ENCODE measurements at places on chromosomes 6 and 20.
A peak's percentile ranks its signal among the peaks of the same experiment; 100 is the strongest.

DNA sequence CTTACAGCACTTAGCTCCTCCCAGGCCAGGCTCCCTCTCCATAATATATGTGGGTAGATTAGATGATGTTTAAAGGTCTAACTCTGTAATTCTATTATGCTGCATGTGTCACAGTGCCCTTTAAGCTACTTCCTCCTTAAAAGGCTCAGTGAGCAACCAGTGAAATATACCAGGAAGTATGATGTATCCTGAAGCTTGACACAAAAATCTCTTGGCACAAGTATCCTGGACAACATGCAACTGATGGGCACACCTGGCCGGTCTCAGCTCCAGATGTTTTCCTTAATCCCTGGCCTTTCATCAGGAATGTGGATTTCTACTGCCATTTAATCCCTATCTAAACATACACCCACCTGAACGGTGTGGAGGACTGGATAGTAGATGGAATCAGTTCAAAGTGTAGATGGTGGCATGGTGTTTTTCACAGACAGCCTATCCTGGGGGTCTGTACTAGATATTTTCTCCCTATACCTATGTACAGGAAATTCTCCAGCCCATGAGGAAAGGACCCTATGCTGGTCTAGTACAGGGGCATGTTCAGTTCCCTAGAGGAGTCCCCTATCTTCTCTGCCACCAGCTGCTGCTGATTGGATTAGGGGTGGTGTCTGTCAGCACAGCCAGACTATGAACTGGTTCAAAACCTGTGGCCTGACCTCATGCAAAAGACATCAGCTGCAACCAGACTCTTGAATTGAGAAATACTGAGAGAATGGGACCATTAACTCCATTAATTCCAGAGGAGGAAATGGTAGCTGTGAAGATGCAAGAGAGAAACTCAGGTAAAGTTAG, 59.4 kb upstream of the CITED2 start:
- DNase-seq, result no peak

DNA sequence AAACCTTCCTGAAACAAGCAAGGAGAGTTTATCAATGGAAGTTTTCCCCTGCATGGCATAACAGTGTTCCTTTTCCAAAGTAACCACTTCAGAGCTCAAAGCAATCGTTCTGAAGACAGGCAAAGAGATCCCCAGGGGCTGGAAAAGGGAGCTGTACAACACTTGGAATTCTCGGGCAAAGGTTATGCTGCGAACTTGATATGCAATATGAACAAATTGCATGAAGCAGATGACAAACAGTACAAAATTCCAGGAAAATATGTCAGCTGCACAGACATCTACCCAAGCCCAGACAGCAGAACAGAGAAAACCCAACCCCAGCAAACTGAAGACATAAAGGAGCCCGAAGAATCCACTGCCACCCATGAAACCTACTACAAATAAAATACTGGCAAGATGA, 18.4 kb downstream of the POPDC3 start:
- DNase-seq, result no peak

- no peak for DNase-seq
Measured at GRCh38 chr20:63678667-63679465, 17.6 kb upstream of the TNFRSF6B start.

GRCh38 chr6:11586536-11586935, 49.0 kb downstream of the TMEM170B start:
- DNase-seq, result no peak

- DNase-seq, result peak; percentile 40
Measured at GRCh38 chr6:136921381-136921935, 643 bp upstream of the SLC35D3 start.

GRCh38 chr6:131368198-131368911, 204.7 kb upstream of the ARG1 start:
- DNase-seq, result peak; percentile 29

GRCh38 chr20:13441388-13441787, 197.3 kb downstream of the TASP1 start:
- DNase-seq, result no peak

DNA sequence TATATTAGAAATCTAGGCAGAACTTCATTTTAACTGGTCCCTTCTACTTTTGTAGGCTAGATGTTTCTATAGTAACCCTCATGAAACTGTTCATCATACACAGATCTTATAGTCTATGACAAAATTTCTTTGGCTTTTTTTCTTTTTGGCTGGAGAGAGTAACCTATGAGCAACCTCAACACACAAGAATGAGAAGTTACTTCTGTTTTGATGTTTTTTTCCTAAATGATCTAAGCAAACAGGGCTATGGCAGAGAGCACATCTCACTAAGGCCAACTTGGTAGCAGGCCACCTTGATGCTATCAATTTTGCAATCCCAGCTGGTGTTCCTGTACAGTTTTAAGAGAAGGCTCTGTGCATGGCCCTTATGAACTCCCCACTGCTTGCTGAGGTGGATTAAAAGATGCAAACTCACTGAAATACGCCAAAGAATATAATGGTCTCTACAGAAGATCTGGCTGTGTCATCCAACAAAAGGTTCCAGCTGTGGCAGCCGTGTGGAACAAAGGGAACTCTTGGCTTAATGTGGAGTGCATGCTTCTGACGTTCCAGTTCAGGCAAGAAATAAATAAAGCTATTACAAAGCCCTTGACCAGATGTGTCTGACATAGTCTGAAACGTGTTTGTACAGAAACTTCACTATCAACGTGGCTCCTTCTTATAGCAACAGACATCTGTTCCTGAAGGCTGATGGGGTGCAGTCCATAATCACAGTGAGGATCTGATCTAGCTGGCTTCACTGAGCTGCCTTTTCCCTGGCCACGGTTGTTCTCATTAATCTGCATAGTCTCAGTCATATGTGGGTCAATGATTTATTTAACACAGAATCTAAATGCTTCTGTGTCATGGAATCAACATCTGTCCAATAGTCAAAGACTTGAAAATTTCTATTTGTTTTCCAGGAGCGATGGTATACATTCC, 481.1 kb downstream of the BMP2 start:
- DNase-seq, result peak; percentile 80

GRCh38 chr20:19397666-19398065, 185.2 kb downstream of the SLC24A3 start:
- DNase-seq, result no peak

DNA sequence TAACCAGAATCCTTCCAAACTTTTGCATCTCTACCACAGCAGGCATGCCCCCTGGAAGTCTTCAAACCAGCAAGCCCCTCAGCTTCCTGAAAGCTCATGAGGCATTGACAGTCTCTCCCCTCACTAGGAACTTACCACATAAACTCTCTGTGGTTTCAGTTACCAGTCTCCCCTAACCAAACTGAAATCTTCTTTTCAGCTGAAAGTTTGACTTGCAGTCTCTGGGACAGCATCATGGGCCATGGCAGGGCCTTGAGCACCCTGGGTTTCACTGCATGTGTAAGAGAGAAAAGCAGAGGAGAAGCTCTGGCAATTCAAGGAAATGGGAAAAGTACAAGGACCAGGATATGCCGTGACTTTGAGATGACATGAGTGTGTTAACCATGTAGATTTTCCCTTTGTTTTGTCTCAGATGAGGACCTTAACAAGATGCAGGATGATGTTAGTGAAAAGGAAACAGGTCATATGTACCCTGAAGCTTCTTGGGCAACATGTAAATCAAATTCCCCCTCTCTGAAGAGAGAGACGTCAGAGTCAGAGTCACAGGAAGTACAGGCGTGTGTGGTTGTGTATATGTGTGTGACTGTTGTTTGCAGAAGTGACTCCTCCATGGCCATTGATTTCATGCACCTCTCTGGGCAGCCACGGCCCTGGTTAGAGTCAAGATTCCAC, 106.3 kb downstream of the TNFRSF21 start:
- DNase-seq, result no peak

DNA sequence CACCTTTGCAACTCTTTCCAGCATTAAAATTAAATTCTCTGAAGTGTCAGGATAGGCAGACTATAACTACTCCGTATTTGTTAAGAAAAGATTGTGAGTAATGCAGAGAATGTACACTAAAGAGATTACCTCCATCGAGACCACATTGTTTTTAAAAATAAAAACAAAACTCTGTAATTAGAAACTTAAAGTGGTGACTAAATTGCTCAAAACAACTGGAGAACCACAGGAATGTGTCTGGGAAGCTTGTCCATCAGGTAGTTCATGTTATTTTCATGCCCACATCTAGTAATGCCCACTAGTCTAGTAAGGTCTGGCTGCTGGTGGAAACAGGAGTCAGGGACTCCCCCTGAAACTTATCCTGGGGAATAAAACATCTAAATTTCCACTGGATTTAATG, 103.0 kb upstream of the FOXQ1 start:
- DNase-seq, result no peak

GRCh38 chr6:26155061-26155930, 68.1 kb downstream of the HFE start:
- peak; percentile 53 for DNase-seq

- DNase-seq, result no peak
Measured at GRCh38 chr6:91166271-91167046, 579.6 kb upstream of the MAP3K7 start.

DNA sequence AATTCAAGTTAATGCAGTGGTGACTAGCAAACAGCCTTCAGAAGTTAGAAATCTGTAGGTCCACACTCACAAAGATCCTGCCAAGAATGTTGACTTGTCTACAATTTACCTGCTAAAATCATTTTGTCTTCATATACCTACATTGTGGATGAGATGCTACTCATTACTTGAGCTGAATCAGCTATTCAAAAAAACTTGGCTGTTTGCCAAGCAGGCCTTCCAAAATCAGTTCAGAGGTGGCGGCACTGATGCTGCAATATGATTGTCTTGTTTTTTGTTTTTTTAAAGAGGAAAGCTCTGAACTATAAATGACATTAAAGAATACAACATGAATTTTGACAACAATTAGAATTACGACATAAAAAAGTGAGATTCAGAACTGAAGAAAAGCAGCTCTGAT, 354.7 kb upstream of the KHDRBS2 start:
- DNase-seq, result no peak

DNA sequence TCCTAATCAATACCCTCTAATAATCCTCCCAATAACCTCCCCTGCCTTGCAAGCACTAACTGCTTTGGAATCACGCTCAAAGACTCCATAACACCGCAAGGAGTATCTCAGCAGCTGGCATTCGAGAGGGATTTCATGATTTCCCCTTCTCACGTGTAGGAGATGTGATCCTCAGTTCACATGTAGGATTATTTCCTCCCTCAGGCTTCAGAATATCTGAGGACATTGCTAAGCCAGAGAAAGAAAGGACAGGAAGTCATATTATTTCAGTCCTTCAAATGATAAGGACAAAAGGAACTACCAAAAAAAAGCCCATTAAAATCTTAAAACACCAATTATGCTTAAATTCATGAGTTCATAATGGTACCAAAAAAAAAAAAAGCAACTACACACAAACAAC, 122.9 kb downstream of the NFATC2 start:
- no peak for DNase-seq

DNA sequence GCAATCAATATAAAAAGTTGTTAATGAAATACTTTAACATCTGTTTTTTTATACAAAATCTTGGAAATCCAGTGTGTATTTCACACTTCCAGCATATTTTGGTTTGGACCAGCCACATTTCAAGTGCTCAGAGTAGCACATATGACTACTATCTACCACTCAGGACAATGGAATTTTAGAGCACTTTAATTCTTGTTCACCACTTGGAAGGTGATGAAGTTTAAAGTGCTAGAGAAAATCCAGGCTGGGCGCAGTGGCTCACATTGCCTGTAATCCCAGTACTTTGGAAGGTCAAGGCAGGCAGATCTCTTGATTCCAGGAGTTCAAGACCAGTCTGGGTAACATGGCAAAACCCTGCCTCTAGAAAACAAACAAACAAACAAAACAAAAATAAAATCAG, 6.1 kb upstream of the SLC35B3 start:
- DNase-seq, result no peak

DNA sequence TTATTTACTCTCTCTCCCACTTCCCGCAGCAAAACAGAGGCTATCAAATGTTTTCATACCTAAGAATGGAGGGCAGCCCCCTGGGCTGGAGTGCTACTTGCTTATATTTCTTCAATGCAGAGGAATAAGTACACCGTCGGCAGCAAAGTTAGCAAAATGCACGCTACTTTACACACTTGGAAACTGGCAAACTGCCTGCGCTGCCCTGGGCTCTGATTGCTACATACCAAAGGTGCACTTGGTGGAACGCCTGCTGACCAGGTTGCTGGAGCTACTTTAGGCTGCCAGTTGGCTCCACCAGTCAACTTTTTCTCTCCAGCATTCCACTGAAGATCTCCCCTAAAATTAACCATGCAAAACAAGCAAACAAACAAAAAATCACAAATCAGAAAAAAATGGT, 62.4 kb downstream of the PRSS35 start:
- DNase-seq, result no peak

GRCh38 chr20:40777653-40778052, 88.6 kb upstream of the MAFB start:
- no peak for DNase-seq

- no peak for DNase-seq
Measured at GRCh38 chr6:137881522-137881886, 14.4 kb downstream of the TNFAIP3 start.

GRCh38 chr20:8404912-8405635, 273.0 kb downstream of the PLCB1 start:
- DNase-seq, result no peak

DNA sequence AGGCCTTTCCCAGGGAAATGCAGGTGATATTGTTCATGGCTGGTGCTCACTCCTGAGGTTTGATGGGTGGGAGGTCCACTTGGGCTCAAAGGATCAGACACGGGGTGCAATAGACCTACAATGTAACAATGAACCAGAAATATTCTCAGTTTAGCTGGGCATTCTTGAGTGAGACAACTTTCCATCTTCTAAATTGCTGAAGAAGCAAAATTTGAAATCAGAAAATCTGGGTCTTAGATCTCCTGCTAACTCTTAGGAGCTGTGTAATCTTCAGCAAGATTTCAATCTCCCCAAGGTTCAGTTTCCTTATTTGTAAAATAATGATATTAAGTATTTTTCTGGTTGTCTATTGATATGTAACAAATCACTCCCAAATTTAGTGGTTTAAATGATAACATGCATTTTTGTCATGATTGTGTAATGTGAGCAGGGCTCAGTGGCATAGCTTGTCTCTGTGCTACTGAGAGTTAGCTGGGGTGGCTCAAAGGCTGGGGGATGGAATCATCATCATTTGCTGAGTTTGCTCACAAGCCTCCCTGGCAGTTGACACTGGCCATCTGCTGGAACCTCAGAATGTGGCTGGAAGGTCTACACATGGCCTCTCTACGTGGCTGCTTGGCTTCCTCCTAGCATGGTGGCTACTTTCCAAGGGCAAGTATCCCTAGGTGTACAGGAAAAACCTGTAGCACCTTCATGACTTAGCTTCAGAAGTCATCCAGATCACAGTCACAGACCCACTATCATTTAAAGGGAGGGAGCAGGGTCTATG, 98.8 kb downstream of the GRM1 start:
- no peak for DNase-seq

GRCh38 chr6:159464816-159465215, 228.2 kb downstream of the SOD2 start:
- DNase-seq, result no peak

DNA sequence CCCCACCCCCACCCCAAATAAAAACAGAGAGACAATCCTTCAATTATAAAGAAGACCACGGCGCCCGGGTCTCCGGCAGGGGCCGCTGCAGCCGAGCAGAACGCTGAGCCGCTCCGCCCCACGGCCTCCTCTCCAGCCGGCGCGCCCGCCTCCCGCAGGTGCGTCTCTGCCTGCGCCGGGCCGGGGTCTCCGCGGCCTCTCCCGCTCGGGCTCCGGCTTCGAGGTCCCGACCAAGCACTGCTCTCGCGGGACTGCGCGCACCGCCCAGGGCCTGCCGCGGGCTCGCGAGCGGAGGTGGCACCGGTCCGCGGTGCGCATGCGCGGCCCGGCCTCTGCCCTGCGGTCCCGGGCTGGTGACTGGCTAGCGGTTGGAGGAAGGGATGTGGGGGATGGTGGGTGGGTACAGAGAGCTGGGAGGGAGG, 241 bp upstream of the SIRT5 start:
- peak; percentile 80 for DNase-seq
